ENCODE measurements at places on chromosomes 12 and 14. TPM values are rescaled to one million over a fixed set of nuclear protein-coding genes. Genes with fewer than 3 reads are reported as not detected.

Gene TRPV4
- 15.6 TPM for polyA plus RNA-seq

Gene CRACR2A
- 1.4 TPM for polyA plus RNA-seq

Gene ACTR6
- 40.7 TPM for polyA plus RNA-seq

Gene PRPH
- polyA plus RNA-seq = not detected

Gene CABP1
- polyA plus RNA-seq = 5.6 TPM

- no peak for DNase-seq
These were observed 23.7 kb downstream of the PIGH start for GRCh38 chr14:67576216-67576955.

DNA sequence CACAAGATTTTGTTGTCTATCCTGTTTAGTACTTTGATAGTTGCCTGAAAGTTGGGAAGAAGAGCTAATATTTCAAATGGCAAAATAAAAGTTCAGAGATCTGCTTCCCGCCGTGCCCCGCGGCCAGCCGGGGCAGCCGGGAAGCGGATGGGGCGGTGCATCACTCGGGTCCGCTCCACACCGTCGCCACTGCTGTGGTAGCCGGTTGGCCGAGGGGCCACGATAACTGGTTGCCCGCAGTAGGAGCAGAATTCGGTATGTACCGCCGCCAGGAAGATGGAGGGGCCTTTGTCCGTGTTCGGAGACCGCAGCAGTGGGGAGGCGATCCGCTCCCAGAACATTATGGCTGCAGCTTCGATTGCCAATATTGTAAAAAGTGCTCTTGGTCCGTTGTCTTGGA is 427.2 kb upstream of the PDE3A start:
- no peak for DNase-seq

- no peak for DNase-seq
These were observed 581 bp downstream of the PITPNM2 start for GRCh38 chr12:123150275-123150743.

DNA sequence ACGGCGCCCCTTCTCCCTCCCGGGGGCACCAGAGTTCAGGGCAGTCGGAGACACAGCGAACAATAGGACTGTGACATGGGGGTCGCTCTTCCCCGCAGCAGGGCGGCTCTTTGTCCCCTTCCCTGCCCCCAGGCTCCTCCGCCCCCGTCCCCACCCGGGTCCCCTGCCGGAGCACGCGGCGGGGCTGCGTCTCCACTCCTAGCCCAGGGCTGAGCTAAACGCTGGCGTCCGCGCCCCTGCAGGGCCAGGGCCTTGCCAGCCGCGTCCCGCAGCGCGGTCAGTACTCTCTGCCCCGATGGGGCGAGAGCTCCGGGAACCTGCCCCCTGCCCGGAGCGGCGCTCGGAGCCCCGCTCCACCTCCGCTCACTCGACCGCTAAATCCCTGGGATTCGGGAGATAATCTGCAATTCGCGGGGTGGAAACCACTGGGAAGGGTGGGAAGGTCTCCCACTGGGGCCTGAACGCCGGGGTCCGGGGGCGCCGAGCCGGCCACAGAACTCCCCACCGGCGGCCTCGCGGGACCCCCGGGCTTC is 825 bp upstream of the CCDC85C start:
- no peak for DNase-seq

DNA sequence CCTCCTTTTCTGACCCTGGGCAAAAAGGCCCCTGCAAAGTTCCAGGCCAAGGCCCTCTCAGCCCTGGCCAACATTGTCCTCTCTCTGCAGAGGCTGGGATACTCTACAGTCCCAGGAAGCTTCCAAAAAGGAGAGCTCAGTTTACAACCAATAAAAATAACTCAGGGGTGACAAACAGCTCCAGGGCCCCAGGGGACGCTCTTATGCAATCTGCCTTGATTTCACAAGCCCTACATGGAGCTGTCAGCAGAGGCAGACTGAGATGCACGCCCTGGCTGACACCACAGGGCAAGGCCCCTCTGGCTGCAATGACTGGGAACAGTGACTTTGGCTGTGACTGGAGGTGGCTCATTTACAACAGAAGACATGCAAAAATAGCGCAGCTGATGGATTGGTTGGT is 129.0 kb upstream of the MED13L start:
- no peak for DNase-seq

DNA sequence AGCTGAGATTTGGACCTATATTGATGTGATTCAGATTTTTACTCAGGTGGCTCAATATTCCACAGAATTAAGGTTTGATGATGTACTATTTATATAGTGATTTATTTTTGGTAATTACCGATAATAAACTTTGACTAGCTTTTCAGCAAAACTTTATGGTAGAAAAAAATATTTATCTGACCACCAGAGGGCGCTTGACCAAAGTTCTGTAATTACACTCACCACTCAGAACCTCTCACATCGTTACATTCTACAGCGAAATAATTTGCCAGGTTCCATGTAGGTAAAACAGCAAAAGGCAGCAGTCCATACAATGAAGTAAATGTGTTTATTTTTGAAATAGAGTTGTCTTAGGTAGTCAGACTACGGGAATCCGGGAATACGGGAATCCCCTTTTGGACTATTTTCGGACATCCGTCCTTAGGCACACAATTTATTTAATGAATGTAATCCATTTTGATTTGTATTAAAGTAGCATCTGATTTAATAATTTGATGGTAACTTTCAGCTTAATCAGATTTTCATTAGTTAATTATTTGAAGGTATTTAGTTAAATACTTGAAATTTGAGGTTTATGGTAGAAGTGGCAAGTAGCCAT is 143.0 kb upstream of the DDHD1 start:
- no peak for DNase-seq

GRCh38 chr12:10213168-10214135 is 775 bp downstream of the GABARAPL1 start:
- peak; percentile 60 for DNase-seq
